ENCODE measurements at places on chromosomes 6 and 20. TPM values are rescaled to one million over a fixed set of nuclear protein-coding genes. Genes with fewer than 3 reads are reported as not detected.

DNA sequence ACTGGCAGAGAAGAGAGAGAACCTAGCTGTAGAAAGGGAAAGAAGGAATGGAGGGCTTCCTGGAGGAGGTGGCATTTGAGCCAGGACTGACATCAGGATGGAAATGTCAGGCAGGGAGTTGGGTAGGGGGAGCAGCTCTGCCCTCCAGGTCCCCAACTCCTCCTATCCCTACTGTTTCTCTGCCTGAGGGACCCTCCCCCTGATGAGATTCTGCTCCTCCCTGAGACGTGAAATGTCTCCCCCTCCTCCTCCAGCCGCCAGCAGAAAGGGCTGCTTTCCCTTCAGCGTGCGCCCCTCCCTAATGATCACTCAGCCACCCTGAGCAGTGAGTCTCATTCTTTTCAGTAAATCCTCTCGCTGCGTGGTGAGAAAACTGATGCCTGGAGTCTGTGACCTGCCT lies 40.6 kb downstream of the HLA-DPB1 start:
- DNase-seq, result no peak

DNA sequence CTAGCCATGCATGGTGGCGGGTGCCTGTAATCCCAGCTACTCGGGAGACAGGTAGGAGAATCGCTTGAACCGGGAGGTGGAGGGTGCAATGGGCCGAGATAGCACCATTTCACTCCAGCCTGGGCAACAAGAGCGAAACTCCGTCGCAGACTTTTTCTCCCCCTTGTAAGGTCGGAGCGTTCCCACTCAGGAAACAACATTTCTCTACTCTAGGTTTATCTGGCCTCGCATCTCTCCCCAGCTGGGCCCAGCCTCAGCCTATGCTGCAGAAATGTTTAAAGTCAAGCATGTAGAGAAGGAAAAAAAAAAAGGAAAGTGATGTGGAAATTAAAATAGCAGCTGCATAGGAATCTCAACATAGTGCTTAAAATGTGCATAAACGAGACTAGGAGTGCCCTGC lies 172.3 kb downstream of the TRIM27 start:
- no peak for DNase-seq

DNA sequence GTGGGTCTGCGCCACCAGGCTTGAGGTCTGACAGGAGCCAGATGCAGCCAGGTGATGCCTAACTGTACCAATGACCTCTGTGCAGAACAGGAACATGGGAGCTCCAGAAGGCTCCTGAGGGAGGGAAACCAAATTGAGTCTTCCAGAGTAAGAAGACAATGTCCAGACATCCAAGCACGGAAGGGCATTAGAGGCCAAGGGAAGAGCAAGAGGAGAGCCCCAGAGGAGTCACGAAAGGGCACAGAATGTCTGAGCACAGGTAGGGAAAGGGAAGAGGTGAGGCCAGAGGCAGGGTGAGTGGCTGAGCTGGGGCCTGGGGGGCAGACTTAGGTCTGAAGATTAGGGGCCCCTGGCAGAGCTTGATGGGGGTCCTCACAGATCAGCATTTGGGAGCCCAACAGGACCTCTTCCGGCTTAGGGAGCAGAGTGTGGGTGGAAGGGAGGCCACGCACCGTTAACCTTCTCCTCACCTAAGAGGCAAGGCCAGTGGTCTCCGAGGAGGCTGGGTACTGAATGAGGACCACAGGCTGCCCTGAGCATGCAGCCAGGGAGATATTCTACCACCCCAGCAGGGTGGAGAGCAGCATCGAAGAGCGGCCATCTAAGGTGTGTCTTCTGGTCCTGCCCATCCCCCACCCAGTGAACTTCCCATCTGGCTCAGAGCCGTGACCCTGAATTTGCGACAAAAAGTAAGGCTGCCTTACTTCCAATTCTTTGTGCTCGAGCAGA lies 41.7 kb downstream of the RRBP1 start:
- DNase-seq, result peak; percentile 32

DNA sequence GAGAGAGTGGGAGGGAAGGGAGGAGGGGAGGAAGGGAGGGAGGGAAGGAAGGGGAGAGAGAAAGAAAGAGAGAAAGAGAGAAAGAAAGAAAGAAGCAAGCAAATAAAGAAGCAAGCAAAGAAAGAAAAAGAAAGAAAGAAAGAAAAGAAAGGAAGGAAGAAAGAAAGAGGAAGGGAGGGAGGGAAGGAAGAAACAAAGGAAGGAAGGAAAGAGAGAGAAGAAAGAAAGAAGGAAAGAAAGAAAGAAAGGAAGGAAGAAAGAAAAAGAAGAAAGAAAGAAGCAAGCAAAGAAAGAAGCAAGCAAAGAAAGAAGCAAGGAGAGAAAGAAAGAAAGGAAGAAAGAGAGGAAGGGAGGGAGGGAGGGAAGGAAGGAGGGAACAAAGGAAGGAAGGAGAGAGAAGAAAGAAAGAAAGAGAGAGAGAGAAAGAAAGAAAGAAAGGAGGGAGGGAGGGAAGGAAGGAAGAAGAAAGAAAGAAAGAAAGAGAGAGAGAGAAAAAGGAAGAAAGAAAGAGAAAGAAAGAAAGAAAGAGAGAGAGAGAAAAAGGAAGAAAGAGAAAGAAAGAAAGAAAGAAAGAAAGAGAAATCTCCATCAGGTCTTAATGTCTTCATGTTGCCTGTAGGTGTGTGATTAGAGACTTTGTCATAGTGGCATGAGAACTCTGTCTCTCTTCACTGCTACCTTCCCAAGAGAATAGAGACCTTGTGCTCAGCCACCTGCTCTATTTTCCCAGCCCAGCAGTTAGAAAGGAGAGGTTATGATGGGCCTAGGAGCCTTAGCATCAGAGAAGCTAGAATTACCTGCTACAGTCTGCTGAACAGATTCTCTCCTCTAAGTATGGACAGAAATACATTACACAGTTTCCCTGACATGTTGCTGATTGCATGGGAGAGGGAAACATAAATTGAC lies 5.0 kb downstream of the SEMG1 start:
- no peak for DNase-seq

Gene EXOC2
- 13.3 TPM for total RNA-seq

Gene EDN1
- total RNA-seq, result 2.9 TPM
